Activated CD8-positive, alpha-beta memory T cell treated with anti-CD3 and anti-CD28 coated beads, Interleukin-2, amount 10 ng/mL, durations not matched to agents 7 days and 5 days (primary cell): ENCODE measurements at places on chromosomes 6 and 20. TPM values are rescaled to one million over a fixed set of nuclear protein-coding genes. Genes with fewer than 3 reads are reported as not detected.

GRCh38 chr20:53631909-53632662 is 38.4 kb upstream of the ZNF217 start:
- H3K27me3 ChIP-seq, result no peaks in the 10 kb centered on the region
- H3K36me3 ChIP-seq, result no peaks in the 10 kb centered on the region
- no peak overlapping the region for H3K4me3 ChIP-seq
- no peak for DNase-seq
- H3K4me1 ChIP-seq, result peaks cover 14% of the 10 kb centered on the region

- H3K36me3 ChIP-seq, result no peaks in the 10 kb centered on the region
- H3K4me1 ChIP-seq, result peaks cover 23% of the 10 kb centered on the region
- no peak overlapping the region for H3K4me3 ChIP-seq
- H3K27me3 ChIP-seq, result peaks cover 60% of the 10 kb centered on the region
- H3K27ac ChIP-seq, result no peak overlapping the region
Measured at GRCh38 chr6:467671-468082, 76.1 kb downstream of the IRF4 start.

DNA sequence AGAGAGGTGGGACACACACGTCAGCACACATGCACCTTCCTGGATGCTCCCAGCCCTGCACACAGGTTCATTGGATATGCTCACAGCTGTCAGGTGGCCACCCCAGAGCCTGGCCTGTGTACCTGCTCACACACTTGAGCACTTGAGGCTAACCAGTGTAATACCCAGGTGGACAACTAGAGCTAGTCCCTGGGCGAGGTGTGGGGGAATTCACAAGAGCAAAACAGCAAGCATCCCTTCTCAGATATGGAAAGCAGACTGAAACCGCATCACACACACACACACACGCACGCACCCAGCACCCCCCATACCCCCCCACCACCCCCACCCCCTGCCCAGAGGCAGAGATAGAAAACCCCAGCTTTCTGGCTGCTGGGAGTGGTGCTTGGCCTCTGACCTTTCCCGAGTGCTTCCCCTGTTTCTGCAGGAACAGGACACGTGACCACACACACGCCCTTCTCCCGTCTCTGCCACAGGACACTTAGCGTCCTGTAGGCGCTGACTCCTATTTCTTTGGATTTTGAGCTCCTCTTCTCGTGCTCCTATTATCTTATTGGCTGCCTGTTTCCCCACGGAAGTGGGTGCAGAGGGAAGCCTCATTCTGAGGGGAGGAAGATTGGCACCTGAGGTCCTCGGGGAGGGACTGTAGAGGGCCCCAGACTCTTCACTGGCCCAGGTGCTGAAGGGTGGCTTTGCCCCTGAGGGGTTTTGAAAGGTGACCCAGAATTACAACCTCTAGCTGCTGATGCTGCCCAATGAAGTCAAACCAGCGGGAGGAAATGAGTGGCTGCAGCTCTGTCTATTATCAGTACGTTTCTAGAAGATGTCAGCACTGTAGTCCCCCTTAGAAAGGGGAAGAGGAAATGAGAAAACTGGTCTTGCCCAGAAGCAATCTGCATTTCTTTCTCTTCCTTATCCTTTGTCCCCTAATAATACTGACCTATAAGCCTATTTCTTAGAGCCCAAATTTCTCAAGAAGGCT is 65.8 kb downstream of the SYTL3 start:
- peak overlapping the region; percentile 36 for H3K27ac ChIP-seq
- peaks cover 73% of the 10 kb centered on the region for H3K4me1 ChIP-seq
- peaks cover 71% of the 10 kb centered on the region for H3K36me3 ChIP-seq
- no peak for DNase-seq
- H3K27me3 ChIP-seq, result no peaks in the 10 kb centered on the region
- no peak overlapping the region for H3K4me3 ChIP-seq

DNA sequence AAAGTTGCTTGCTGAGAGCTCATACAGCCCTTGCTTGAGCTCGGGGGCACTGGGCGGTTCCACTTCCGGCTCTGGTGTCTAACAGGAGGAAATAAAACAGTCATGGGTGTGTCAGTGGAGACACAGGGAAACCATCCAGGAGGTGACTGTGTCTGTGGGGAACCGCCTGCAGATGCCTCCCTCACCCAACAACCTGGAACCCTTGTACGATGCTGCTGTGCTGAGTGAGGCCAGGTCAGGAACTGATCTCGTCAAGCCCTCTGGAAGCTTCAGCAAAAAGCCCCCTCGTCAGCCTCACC is 15.5 kb downstream of the TXNDC5 start:
- no peak for DNase-seq
- H3K27me3 ChIP-seq, result no peaks in the 10 kb centered on the region
- no peak overlapping the region for H3K27ac ChIP-seq
- H3K4me1 ChIP-seq, result no peaks in the 10 kb centered on the region
- peaks cover 42% of the 10 kb centered on the region for H3K36me3 ChIP-seq

DNA sequence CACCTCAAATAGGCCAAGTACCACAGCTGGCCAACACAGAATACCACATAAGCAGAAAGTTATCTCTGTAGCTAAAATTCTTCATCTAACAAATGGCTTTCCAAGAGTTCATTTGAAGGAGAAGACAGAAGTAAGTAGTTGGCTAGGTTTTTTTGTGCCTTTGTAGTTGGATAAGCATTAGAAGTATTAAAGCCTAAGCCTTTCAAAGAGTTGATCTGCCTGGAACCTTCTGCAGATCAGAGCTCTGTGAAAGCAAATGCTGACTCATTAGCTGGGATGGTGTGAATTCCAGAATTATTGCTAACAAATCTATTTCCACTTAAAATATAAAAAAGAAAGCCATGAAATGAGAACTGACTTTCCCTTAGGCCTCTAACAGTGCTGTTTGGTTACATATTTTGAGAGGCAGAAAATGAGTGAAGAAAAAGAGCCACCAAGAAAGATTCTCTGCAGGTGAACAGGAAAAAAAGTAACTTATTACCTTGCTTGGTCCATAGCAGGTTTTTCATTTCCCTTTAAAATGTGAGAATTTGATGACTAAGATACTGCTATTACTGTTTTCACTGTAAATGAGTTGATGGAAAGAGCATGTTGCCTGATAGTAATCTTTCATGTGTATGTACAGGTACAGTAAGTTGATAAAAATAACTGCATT is 763.2 kb upstream of the FLRT3 start:
- H3K36me3 ChIP-seq, result no peaks in the 10 kb centered on the region
- H3K27me3 ChIP-seq, result no peaks in the 10 kb centered on the region
- H3K27ac ChIP-seq, result no peak overlapping the region
- H3K4me1 ChIP-seq, result no peaks in the 10 kb centered on the region
- no peak for DNase-seq
- no peak overlapping the region for H3K4me3 ChIP-seq

DNA sequence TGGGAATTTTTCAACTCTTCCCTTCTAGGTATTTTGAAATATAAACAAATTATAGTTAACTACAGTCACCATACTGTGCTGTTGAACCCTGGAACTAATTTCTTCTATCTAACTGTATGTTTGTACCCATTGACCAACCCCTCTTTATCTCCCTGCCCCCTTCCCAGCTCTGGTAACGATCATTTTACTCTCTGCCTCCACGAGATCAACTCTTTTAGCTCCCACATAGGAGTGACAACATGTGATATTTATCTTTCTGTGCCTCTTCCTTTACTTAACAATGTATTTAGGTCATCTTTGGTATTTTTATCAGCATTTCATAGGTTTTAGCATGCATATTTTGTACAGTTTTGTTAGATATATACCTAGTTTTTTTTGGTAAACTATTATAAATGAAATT is 45.9 kb downstream of the ASXL1 start:
- H3K27me3 ChIP-seq, result no peaks in the 10 kb centered on the region
- H3K4me3 ChIP-seq, result no peak overlapping the region
- DNase-seq, result no peak
- H3K4me1 ChIP-seq, result peaks cover 36% of the 10 kb centered on the region
- H3K36me3 ChIP-seq, result peaks cover 34% of the 10 kb centered on the region

GRCh38 chr6:118770112-118770788 is 118.9 kb upstream of the CEP85L start:
- H3K27ac ChIP-seq, result no peak overlapping the region
- H3K4me1 ChIP-seq, result peaks cover 18% of the 10 kb centered on the region
- no peak for DNase-seq
- H3K4me3 ChIP-seq, result no peak overlapping the region
- no peaks in the 10 kb centered on the region for H3K36me3 ChIP-seq

DNA sequence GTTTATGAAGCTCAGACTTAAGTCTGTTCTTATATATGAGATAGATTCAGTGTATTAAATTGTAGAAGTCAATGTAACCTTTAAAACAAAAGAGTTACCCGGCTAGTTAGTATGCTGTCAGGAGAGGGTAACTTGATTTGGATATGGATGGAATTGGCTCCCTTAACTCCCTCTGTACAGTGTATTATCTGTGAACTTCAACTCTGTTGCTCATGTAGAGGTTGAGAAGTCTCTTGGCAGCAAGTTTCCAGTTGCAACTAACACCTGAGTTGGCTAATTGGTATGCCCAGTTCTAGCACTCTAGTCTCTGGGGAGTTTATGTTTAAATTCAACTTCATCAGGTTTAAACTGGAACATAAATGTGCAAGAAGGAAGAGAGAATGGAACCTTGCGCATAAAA is 111.0 kb downstream of the NCOA3 start:
- no peaks in the 10 kb centered on the region for H3K27me3 ChIP-seq
- peaks cover 64% of the 10 kb centered on the region for H3K4me1 ChIP-seq
- peak overlapping the region; percentile 59 for H3K27ac ChIP-seq
- peaks cover 30% of the 10 kb centered on the region for H3K36me3 ChIP-seq
- no peak overlapping the region for H3K4me3 ChIP-seq

DNA sequence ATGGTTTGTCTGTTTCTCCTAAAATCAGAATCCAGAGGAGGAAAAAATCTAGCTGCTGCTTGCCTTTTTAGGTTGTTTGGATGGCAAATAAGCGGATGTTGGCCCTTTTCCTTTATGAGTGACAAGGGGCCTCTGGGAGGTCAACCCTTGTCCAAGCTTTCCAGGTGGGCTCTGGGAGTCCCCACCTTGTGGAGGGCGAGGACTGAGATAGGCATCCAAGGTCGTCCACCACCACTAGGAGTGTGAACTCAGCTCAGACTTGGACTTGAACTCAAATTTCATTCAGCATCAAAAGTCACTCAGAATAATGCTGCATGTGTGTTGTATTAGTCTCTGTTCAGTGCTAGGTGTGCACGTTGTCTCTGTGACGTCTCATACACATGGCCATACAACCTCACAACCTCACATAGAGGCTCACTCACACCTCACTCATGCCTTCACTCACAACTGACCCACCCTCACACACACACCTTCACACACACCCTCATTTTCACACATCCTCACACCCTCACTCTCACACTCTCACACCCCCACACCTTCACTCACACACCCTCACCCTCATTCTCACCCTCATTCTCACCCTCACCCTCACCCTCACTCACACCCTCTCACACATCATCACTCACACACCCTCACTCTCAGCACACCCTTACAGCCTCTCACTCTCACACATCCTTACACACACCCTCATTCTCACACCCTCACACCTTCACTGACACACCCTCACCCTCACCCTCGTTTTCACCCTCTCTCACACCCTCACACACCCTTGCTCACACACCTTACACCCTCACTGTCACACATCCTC is 18.0 kb downstream of the DYNLT1 start:
- peaks cover 28% of the 10 kb centered on the region for H3K36me3 ChIP-seq
- DNase-seq, result peak; percentile 34
- H3K27me3 ChIP-seq, result no peaks in the 10 kb centered on the region
- H3K4me1 ChIP-seq, result peaks cover 28% of the 10 kb centered on the region
- H3K4me3 ChIP-seq, result no peak overlapping the region
- H3K27ac ChIP-seq, result no peak overlapping the region

DNA sequence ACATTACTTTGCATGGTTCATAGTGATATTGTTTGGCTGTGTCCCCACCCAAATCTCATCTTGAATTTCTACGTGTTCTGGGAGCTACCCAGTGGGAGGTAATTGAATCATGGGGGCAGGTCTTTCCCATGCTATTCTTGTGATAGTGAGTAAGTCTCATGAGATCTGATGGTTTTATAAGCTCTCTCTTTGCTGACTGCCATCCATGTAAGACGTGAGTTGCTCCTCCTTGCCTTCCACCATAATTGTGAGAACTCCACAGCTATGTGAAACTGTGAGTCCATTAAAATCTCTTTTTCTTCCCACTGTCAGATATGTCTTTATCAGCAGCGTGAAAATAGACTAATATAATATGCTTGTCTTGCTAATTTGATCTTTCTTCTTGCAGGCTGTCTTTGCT is 200.4 kb upstream of the NOX3 start:
- H3K36me3 ChIP-seq, result no peaks in the 10 kb centered on the region
- no peak overlapping the region for H3K27ac ChIP-seq
- no peak for DNase-seq
- no peak overlapping the region for H3K4me3 ChIP-seq
- no peaks in the 10 kb centered on the region for H3K27me3 ChIP-seq

- no peaks in the 10 kb centered on the region for H3K4me1 ChIP-seq
- H3K4me3 ChIP-seq, result no peak overlapping the region
- no peak overlapping the region for H3K27ac ChIP-seq
Measured at GRCh38 chr20:44448753-44449546, 26.7 kb upstream of the TTPAL start.

GRCh38 chr6:14337152-14337551 is 219.6 kb downstream of the CD83 start:
- H3K36me3 ChIP-seq, result no peaks in the 10 kb centered on the region
- no peaks in the 10 kb centered on the region for H3K4me1 ChIP-seq
- no peak overlapping the region for H3K27ac ChIP-seq
- H3K27me3 ChIP-seq, result peaks cover 6% of the 10 kb centered on the region
- DNase-seq, result no peak
- H3K4me3 ChIP-seq, result no peak overlapping the region

DNA sequence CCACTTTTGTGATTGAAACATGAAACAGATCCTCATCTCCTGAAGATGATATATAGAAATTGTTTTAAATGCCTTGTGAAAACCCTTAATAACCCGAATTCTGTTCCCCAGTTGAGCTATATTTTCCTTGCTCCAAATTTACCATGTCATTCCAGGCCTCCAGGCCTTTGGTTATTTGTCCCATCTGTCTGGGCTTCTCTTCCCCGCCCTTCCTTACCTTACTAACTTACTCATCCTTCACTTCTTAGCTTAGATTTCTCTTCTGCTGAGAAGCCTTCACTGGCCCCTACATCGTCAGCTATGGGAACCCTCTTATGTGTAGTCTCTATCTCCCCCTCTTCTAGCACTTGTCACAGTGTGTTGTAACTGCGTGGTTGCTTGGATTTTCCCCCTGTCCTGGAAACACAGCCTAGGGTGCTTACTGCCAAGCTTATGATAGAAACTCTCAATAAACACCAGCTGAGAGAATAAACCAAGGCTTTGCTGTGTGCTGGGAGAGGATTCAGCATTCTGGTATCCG is 68.6 kb downstream of the SGK1 start:
- peaks cover 4% of the 10 kb centered on the region for H3K36me3 ChIP-seq
- H3K27ac ChIP-seq, result no peak overlapping the region
- peaks cover 52% of the 10 kb centered on the region for H3K4me1 ChIP-seq
- no peak for DNase-seq
- no peaks in the 10 kb centered on the region for H3K27me3 ChIP-seq

GRCh38 chr20:3423126-3423525 is 15.7 kb upstream of the DNAAF9 start:
- peaks cover 22% of the 10 kb centered on the region for H3K4me1 ChIP-seq
- peaks cover 8% of the 10 kb centered on the region for H3K27me3 ChIP-seq
- no peak overlapping the region for H3K27ac ChIP-seq
- no peak for DNase-seq

GRCh38 chr6:110398778-110399177 is 16.6 kb downstream of the DDO start:
- H3K27me3 ChIP-seq, result no peaks in the 10 kb centered on the region
- no peak overlapping the region for H3K27ac ChIP-seq
- no peak overlapping the region for H3K4me3 ChIP-seq
- H3K4me1 ChIP-seq, result no peaks in the 10 kb centered on the region
- H3K36me3 ChIP-seq, result no peaks in the 10 kb centered on the region

- DNase-seq, result no peak
- no peak overlapping the region for H3K4me3 ChIP-seq
- no peak overlapping the region for H3K27ac ChIP-seq
- peaks cover 2% of the 10 kb centered on the region for H3K27me3 ChIP-seq
- no peaks in the 10 kb centered on the region for H3K36me3 ChIP-seq
Measured at GRCh38 chr20:6140947-6141346, 18.1 kb upstream of the FERMT1 start.

The EFCAB8 gene
- 0.30 TPM for total RNA-seq

The MRAP2 gene
- total RNA-seq, result not detected
